Activated CD4-positive, alpha-beta T cell treated with anti-CD3 and anti-CD28 coated beads, Interleukin-2, amount 10 ng/mL, durations not matched to agents 7 days and 5 days (primary cell): ENCODE measurements at places on chromosomes 16 and 17.

- DNase-seq, result no peak
Measured at GRCh38 chr17:81792675-81793615, 11.0 kb upstream of the GCGR start.

- no peak for DNase-seq
Measured at GRCh38 chr16:20611975-20612481, 35.9 kb upstream of the ACSM2B start.

DNA sequence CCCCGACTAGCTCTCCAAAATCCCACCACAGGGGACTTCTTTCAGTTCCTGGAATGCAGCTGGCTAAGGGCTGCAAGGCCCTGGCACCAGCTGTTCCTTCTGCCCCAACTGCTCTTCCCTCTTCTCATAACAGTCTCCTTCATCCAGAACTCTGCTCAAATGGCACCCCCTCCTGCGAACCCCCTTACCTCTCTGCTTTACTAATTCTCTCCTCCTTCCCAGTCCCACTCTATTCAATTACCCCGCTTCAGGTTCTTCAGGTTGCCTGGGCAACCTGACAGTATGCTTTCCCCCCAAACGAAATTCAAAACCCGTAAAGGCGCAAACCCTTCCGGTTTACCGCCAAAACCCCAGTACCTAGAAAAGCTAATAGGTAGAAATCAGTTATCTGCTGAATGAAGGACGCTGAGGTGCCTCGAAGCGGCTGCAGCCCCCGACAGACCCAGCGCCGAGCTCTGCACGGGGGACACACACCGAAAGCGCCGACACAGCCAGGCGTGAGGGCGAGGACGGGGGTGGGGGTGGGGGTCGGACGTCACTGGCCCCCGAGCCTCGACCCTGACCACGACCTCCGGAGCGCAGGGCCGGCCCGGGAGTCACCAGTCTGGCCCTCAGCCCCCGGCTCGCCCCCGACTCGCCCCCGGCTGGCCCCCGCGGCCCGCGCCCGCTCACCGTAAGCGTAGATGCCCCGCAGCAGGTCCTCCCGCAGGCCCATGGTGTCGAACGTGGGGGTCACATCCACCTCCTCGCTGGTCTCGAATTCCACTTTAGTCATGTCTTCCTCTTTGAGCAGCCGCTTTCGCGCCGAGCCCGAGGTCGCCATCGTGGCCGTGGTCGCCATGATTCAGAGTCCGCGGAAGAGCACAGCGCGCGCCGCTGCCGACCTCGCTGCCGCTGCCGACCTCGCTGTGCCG lies 550 bp downstream of the EIF4A3 start:
- peak; percentile 40 for DNase-seq

- no peak for DNase-seq
Measured at GRCh38 chr17:81400154-81400977, 5.1 kb downstream of the BAHCC1 start.

- DNase-seq, result no peak
Measured at GRCh38 chr17:43984521-43984920, 19.9 kb upstream of the NAGS start.

- DNase-seq, result no peak
Measured at GRCh38 chr16:5412731-5413130, 315.1 kb upstream of the EEF2KMT start.

DNA sequence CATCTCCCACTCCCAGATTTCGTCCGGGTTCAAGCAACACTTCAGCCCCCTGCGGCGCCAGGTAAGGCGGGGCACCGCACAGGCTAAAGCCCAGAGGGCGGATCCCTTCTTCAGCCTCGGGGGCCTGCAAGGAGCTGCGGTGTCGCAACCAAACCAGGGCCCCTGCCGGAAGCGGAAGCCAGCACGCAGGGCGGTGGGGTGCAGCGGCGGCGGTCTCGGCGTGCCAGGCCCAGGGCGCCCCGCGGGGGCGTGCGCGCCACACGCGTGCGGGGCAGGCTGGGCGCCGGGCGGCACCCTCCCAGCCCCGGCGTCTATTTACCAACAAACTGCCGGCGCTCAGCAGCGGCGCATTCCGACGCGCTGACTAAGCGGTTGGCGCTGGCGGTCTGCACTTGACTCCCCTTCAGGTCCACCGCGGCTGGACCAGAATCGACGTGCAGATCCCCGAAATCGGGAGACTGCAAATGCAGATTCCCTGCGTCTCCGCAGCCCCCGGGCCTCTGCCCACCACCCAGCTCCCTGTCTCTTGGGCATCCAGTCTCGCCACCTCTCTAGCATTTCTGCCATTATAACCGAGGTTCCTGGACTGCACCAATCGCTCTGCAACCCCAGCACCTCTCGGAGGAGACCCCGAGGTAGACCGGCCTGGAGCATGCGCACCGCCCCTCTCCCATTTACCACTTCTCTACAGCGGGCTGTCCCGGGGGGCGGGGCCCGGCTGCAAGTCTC lies 421 bp upstream of the DLX4 start:
- peak; percentile 63 for DNase-seq

DNA sequence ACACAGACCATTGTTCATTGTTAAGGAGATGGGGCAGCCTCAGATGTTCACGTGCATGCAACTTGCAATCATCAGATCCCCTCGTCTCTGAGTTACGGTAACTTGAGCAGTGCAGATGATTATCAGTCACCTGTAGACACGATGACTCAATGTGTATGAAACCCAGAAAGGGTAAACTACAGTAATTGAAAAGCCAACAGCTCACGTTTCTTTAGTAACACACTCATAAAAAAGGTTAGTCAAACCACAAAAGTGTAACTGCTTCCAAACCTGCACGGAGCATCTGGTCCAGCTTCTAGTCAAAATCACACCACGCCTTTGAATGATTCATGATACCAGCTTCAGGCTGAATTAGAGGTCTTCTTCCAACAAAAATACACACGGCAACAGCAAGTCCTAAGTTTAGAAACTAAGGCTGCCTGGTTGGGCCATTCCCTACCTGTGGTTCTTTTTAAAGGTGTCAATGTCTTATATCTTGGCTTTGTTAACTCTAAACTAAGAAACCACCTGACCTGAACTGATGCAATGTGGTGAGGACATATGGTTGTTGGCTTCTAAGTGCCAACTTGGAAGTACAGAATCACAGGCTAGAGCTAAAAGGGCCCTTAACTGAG lies 32.3 kb downstream of the GRB7 start:
- DNase-seq, result peak; percentile 64

DNA sequence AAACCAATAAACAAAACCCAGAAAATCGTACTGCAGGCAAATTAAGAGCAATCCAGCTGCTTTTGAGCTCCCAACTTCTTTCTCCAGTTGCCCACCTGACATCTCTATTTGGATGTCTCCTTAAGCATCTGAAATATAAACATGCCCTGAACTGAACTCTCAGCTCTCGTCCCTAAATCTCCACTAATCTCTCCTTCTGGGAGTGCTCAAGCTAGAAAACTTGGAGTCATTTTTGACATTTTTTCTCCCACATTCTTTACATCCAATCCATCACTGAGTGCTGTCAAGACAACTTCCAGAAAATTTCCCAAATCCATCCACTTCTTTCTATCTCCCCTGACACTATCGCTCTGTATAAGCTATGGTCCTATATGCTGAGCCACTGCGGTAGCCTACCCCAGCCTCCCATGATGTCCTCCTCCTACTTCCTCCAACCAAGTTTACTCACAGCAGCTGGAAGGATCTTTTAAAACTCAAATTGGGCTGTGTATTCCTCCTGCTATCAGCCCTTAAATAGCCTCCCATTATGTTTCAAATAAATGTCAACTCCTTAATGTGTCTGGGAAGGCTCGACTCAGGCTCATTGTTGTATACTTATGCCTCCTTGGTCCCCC lies 53.1 kb downstream of the HS3ST3B1 start:
- DNase-seq, result no peak

- DNase-seq, result no peak
Measured at GRCh38 chr16:56257239-56257638, 66.0 kb downstream of the GNAO1 start.

GRCh38 chr16:80618862-80619648 lies 78.3 kb downstream of the DYNLRB2 start:
- DNase-seq, result no peak

DNA sequence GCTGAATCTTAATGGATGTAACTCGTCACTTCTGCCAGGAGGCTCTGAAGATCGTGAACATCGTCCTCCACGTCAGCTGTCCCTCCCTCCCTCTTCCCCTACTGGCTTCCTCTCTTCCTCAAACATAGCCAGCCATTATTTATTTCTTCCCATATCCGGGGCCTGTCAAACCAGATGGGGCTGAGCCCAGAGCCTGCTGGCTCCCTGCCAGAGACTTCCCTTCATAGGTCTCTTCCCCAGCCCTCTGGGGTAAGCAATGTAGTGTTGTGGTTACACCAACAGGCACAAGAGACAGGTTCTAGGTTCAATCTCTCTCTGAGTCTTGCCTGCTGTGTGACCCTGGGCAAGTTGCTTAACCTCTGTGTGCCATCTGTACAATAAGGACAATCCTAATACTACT lies 40.1 kb upstream of the ZFP90 start:
- no peak for DNase-seq

- DNase-seq, result no peak
Measured at GRCh38 chr17:81251709-81252301, 12.7 kb downstream of the NDUFAF8 start.

GRCh38 chr17:82013341-82013740 lies 9.3 kb downstream of the CENPX start:
- no peak for DNase-seq

GRCh38 chr17:43631429-43631828 lies 30.3 kb downstream of the MEOX1 start:
- DNase-seq, result no peak

- no peak for DNase-seq
Measured at GRCh38 chr17:68577497-68577821, 23.7 kb downstream of the FAM20A start.

DNA sequence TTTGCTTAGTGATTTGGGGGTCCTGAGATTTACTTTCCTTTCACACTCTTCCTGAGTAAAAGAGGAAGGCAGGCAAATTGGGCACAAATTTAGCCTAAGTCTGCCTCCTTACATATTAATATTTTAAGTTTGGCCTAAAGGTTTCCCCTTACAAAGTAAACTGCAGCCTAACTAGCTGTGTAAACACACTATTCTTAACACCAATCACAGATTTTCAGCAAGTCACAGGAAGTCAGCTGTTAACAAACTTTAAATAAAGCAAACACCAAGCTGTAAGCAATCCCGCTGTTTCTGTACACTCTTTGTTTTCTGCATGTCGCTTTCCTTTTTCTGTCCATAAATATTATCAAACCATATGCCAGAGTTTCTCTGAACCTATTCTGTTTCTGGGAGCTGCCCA lies 45.1 kb upstream of the ABCC11 start:
- no peak for DNase-seq

GRCh38 chr16:68605746-68606145 lies 39.4 kb upstream of the CDH3 start:
- no peak for DNase-seq

GRCh38 chr17:44788139-44788538 lies 29.4 kb downstream of the ADAM11 start:
- no peak for DNase-seq

DNA sequence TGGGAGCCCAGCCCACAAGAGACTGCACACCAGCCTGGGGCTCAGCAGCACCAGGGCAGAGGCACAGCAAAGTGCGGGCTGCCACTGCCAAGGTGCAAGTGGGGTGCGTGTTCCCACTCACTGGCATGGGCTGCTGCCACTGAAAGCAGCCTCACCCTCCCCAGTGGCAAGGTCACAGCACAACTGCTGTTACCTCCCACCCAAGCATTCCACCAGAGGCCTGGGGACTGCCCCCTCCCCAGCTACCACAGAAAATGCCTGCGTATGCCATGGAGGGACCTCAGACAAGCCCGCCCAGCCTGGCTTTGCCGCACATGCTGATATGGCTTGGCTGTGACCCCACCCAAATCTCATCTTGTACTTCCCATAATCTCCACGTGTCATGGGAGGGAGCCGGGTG lies 33.1 kb downstream of the MEAK7 start:
- no peak for DNase-seq

DNA sequence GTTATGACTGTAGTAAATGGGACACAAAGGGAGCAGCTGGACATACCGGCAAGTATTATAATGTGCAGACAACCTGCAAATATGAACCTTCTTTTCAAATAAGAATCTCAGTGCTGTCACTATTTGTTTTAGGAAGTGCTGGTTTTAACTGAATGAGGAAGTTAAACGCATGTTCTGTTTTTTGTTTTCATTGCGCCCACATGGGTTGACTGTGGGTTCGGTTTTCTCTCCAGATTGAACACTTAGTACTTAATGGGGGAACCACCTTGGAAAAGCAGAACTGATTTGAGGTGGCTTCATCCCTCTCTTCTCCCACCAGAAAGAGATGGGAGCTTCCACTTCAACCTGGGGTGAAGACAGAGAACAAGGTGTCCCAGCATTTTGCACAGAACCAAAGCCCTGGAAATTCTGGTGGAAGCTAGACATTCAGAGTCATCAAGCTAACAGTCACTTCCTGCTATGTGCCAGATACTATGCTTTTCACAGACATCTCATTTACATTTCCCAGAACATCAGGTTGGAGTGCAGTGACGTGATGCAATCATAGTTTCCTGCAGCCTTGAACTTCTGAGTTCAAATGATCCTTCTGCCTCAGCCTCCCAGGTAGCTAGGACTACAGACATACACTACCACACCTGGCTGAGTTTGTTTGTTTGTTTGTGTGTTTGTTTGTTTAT lies 149.8 kb downstream of the CDH13 start:
- no peak for DNase-seq

DNA sequence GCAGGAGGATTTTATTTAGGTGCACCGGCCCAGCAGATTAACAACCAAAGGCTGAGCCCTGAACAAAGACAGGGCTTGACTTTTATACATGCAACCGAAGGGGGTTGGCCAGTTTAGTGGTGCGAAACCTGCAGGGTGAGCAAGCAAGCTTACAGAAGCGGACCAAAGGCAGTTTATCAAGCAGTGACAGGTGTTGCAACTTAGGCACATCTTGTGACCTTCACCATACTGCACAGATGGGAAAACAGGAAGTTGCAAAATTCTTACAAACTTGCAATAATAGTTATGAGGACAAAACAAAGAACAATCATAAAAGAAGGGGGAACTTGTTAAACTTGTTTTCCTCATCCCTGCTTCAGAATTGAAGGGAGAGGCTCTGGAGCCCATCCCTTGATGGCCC lies 1265.1 kb downstream of the CDH8 start:
- no peak for DNase-seq

- DNase-seq, result no peak
Measured at GRCh38 chr16:54216688-54217087, 69.9 kb downstream of the IRX3 start.

DNA sequence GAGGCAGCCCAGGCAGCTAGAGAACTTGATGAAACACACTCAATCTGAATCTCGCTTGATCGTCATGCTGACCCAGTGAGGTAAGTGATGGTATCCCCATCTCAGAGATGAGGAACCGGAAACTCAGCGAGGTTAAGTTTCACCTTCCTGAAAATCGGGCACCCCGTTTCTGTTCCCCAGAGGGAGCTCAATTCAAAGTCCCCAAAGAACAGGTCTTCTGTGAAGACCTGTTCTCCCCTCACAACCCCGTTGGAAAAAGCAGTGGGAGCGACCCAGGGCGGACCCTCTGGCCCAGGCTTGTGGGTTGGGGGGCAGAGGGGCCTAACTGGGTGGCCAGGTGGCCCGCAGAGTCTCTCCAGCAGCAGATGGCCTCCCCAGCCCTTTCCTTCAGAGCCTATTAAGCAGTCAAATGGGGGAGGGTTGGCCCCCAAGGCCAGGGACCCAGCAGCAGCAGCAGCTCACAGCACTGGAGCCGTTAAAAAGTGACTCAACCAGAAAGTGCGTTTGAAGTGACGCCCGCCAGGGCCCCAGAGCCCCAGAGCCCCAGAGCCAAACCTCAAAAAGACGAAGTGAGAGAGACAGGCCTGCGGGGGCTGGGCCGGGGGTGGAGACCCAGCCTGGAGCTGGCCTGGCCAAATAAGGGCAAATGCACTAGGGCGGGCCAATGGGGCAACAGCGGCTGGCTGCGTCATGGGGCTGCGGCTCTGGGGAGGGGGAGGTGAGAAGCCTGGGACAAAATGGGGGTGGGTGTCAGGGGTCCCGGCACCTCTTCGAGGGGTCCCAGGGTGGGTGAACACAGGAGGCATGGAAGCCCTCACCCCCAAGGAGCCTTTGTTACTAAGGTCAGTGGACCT lies 9.2 kb upstream of the TSPOAP1 start:
- DNase-seq, result peak; percentile 95
